Left lobe of liver (tissue), 2 donors: ENCODE measurements at places on chromosomes 2 and 18.
A peak's percentile ranks its signal among the peaks of the same experiment; 100 is the strongest.

GRCh38 chr18:21242141-21242779 is at the start of gene GREB1L:
TSS of gene GREB1L (plus strand) at chr18:21242232. CDS start at chr18:21383519, 141,287 bp downstream.
- peak; percentile 88 for DNase-seq

DNA sequence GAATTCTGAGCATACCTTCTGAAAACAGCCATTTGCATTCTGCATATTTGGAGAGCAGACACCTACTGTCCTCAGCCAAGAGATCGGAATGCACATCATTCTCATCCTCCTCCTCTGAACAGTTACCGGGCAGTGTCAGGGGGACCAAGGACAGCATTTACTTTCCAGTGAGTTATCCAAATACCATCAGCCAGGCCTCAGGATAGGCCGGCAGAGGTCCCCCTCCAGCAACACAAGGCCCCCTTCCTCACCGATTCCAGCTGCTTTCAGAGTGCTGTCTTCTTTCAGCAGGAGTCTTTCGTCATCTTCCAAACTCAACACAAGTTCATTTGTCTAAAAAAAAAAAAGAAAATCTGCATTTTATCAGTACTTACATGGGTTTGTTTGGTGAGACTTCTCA is 55.3 kb downstream of the C2orf76 start:
- DNase-seq = no peak

DNA sequence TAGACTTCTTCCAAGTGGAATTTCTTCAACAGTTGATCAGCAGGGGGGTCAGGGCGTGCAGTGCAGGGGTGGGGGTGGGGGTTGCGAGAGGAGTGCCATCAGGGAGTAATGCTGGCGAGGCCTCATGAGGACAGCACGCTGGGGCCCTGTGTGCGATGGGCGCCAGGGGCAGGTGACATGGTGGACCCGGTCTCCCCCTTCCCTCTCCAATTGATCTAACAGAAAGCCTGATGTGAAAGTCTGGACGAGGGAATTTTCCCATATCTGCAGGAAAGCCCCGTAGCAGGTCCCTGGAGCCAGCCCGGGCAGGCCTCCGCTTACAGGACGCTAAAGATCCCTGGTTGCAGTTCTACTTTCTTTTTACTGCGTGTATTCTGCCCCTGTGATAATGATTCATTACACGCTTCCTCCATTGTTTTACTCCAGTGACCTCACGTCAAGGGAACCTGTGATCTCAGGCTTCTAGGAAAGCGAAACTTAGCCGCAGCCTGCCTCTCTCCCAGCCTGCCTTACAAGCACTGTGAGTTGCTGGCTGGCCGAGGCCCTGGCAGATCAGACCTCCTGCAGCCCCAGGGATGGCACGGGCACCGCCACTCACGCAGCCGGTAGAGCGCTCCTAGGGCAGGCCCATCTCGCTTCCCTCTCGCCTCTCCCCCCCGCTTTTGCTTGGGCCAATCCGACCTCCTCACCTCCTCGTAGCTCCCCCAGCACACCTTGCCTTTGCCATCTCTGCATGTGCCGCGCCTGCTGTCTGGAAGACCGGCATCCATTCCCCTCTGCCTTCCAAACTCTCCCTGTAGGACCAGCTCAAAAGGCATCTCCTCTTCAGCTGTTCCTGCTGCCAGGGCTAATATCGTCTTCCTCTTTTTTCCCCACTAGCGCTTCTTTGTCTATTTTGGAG is 19.2 kb downstream of the NEURL3 start:
- peak; percentile 67 for DNase-seq

DNA sequence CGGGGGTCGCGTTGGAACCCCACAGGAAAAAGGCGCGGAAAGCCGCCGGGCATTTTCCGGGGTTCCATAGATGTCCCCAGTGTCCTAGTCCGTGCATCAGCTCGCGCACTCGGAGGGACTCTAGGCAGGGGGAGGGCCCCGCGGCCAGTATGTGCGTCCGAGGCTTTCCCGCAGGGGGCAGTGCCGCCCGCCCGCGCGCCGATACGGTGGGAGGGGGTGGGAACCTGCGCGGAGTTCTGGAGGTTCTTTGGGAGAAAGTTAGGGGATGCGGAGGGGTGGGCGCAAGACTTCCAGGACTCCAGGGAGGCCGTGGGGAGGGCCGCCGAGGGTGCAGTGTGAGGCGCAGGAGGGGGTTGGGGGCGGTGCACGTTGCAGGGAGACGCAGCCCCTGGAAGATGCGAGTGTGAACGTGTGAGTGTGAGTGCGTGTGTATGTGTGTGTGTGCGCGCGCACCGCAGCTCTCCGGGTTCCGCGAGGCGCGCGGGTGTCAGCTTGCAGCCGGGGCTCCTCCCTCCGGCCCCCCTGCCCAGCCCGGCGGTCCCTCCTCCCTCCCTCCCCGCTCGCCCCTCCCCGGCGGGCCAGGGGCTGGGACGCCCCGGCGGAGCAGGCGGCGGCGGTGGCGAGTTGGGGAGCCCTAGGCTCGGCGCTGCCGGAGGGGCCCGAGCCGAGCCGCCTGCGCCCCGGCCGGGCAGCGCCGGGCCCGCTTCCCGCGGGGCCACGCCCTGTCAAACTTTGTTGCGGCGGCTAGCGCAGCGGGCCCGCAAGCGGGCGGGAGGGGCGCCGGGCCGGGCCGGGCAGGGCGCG is at the start of gene TCF7L1:
TCF7L1 (plus strand) TSS at position 559 of the 804 bp plus-strand sequence. CDS start 293 bp downstream, outside the sequence.
- DNase-seq = peak; percentile 85

DNA sequence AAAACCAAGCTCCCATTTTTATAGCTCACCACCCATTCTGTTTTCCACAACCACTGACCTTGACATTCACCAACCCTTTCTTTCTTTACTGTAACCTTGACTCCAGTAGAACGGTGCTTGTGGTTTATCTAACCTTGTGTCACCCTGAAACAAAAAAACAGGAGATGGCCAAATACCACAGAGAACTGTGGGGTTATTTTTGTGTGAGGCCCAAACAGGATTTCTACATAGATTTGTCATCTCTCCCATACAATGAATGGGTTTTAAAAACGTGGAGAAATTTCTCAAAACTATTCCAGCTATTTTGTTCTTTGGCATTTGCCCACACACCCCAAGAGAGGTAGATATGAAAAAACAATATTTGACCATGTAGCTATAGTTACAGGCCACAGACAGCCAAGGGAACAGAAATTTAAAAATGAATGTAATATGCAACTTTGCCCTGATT is 231.3 kb upstream of the TANK start:
- DNase-seq = no peak

- DNase-seq = peak; percentile 48
Observed at GRCh38 chr18:13382366-13382953, 163.9 kb downstream of the LDLRAD4 start.

DNA sequence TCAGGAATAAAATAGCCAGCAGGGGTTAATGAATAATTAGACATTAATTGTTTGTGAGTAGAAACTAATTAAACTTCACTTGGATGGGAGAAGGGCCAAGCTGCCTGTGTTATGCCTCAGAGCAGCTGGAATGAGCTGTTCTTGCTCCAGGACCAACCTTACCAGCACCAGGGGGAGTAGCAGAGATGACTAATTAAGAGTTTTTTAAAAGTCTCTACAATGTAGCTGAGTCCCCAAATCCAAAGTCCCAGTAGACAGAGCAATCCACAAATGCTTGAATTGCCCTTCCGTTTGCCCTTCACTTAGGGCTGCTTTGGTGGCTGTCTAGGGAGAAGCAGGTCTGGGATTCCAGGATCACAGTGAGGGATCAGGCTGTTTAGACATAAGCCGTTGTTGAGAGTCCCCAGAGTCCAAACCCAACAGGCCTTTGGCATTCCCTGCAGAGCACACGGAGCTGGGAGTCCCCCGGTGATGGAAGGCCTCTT is 59.4 kb downstream of the RHOB start:
- DNase-seq = no peak

GRCh38 chr2:169172151-169172735 is 102.9 kb downstream of the DHRS9 start:
- no peak for DNase-seq

DNA sequence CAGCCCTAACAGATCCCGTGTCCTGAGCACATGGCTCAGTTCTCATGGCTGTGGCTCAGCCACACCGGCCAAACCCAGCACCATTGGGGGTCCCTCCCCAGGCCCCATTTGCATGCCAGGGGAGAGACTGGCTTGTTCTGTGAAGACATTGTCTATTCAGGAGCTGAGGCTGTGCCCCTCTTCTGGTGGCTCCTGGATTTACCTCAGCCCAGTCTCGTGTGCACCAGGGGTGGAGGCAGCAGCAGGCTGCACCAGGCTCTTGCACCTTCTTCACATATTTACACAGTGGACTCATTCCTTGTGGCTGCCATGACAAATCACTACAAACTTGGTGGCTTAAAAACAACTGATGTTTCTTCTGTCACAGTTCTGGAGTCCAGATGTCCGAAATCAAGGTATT is 92.4 kb upstream of the ITGA6 start:
- DNase-seq = no peak
